ENCODE measurements at places on chromosomes 16 and 17. TPM values are rescaled to one million over a fixed set of nuclear protein-coding genes. Genes with fewer than 3 reads are reported as not detected.

Gene CHTF18
- total RNA-seq: 6.6 TPM

Gene IL17C
- total RNA-seq: not detected

Gene SPECC1
- 12.5 TPM for total RNA-seq

Gene GUCY2D
- not detected for total RNA-seq

Gene MRPL10
- total RNA-seq: 72.6 TPM

Gene SEPTIN1
- not detected for total RNA-seq

Gene CACNG1
- not detected for total RNA-seq

Gene NEUROD2
- not detected for total RNA-seq

Gene ALG1
- 33.0 TPM for total RNA-seq

Gene ZCCHC14
- 6.0 TPM for total RNA-seq

Gene SOST
- total RNA-seq: not detected

Gene RGS9
- total RNA-seq: 0.71 TPM

Gene ITGAX
- total RNA-seq: 1.2 TPM

Gene SOCS1
- 1.4 TPM for total RNA-seq

Gene OMG
- total RNA-seq: 0.50 TPM

Gene CMTM1
- total RNA-seq: 1.1 TPM

Gene DNASE1L2
- total RNA-seq: 1.3 TPM

Gene GP1BA
- total RNA-seq: not detected

Gene AOC2
- 0.69 TPM for total RNA-seq

Gene CRHR1
- 0.27 TPM for total RNA-seq

Gene LGALS9B
- total RNA-seq: not detected

Gene SPATA22
- total RNA-seq: not detected

Gene RAB26
- total RNA-seq: 0.40 TPM

Gene TMEM92
- 1.3 TPM for total RNA-seq

Gene KRTAP9-4
- not detected for total RNA-seq
